ENCODE measurements at places on chromosomes 2 and 18.

DNA sequence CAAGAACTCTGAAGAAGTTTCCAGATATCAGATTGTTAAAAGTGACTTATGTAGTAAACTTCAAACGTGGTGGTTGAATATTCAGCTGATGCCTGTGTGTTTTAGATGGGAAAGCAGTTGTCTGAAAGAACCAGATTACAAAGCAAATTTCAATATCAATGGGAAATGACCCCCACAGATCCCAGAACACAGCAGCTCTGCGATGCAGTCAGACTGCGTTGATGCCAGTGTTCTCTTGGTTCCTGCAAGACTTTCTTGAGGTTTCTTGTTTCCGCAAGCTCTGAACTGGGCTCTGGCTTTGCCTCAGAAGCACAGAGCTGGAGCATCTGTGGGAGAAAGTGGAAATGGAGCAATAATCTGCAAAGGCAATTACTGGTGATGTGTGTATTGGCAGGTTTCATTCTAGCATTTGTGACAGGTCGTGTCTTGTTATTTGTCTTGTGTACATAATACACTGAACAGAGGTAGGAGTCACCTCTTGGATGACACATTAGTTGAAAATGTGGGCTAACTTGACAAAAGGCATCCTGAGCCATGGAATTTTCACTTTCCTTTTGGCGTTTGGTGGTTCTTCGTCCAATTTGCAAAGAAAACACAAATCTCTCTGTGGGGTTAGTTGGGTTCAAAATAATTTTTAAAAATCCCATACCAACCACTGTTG lies 10.8 kb upstream of the LYPD6B start:
- no peak for DNase-seq

- DNase-seq = peak; percentile 87
These were observed 179.8 kb downstream of the NEDD4L start for GRCh38 chr18:58223717-58224424.

DNA sequence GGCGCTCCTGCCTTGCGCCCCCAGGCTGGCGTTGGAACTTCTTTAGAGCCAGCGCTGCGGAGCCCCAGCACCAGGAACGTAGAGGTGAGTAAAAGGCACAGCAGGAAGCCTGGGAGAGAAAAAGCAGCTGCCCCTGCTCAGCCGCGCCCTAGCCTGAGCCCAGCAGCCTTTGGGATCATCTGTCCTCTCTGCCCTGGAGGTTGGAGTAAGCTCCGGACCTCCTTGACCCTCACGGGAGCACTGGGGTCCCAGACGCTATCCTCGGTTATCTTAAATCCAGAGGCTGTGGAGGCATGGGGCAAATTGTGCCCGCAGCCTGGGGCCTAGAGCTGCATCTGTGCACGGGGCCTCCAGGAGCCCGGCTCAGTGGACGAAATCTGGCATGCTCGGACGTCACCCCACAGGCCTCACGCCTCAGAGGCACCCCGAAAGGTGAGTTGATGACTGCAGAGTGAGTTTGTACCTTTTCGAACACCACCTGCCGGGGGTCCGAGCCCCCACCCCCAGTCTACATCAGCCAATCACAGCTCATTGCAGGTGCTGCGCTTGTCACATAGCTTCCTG lies 1.6 kb upstream of the SLC66A2 start:
- DNase-seq = no peak

DNA sequence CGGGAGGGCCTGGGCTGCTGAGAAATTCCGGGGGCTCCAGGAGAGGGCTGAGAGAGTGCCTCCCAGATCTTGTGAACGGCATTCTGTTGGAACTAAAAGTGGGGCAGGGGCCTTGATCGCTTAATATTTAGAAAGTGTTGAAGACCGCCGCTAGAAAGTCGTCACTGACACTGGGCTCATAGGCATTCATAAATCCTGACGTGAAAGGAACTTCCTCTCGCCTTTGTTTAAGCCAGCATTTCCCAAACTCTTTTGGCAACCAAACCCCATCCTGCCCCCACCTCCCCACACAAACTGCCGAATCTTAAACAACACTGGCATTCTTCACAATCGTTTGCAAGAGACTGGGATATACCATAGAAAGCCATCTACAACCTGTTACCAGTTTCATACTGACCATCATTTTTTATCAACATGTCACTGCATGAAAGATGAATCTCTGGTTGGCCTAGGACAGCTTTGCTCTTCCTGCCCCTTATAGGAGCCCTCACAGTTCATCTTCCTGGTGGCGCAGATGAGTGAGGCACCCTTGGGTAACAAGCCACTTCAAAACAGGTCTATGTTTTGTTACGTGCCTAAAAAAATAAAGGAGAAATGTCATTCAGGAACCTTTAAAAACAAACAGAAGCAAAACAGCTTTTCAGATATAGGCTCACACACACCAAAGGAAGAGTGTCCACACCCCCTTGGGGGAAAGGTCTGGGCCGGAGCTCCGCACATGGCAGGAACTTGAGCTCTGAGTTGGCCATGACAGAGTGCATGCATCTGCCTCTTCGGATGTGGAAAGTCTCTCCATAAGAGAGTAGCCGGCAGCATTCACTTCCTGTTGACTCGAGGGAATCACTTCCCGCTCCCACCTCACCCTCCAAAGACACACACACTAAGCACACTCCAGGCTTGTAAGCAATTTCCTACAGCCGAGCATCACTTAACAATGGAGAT lies 13.0 kb downstream of the MTERF4 start:
- DNase-seq = no peak

DNA sequence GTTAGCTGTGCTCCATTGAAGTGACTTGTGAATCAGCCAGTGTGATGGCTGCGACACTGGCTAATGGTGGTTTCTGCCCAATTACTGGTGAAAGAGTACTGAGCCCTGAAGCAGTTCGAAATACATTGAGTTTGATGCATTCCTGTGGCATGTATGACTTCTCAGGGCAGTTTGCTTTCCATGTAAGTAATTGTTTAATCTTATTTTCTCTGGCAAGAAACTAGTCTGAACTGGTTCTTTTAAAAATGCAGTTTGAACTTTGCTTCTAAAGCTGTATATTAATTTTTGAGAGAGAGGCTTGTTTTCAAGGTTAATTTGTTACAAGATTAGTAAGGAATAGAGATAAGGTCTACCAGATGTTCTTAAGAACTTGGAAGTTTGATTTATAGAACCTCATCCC lies 46.7 kb downstream of the GLS start:
- DNase-seq = no peak

GRCh38 chr2:29373870-29374269 lies 258.7 kb downstream of the CLIP4 start:
- DNase-seq = no peak

DNA sequence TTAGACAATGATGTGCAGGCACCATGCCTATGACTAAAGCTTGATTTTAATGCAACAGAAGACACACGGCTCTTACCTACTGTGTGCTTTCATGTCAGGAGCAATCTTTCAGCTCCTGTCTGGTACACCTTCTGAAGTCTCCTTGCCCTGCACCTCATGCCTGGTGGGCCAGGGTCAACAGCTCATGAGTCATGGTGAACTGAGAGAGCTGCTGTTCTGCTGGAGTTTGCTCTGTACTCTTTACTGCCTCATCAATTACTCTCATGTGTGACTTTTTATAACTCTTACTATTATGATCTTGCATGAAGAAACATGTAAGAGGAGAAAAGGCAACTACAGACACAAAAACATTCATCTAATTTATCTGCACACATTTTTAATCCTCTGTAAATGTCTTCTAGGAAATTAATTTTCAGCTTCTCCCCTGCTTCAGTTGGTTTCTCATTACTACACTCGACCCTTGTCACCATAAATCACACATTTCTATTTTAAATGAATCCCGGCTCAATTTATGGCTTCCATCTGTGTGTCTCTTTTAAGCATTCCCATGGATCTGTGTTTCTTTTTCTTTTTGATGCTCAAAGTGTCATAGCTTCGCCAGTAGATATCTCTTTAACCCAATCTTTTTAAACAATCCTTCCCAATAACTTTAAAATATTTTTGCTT lies 9.7 kb downstream of the SERPINB7 start:
- DNase-seq = no peak

GRCh38 chr2:104286841-104287240 lies 567.1 kb upstream of the POU3F3 start:
- no peak for DNase-seq

GRCh38 chr2:182291296-182291695 lies 135.5 kb downstream of the PDE1A start:
- DNase-seq = no peak

DNA sequence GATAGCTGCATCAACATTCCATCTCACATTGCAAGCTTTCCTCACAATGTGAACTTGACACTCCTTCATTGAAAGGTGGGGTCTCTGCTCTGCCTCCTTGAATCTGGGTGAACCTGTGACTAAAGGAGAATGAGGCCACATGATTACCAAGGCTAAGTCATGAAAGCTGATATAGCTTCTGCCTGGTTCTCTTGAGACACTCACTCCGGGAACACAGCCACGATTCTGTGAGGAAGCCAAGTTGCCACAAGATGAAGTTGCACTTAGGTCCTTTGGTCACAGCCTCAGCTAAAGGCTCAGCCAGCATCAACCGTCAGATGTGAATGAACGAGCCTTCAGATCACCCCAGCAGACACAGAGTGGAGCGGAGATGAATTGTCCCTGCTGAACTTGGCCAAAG lies 94.7 kb upstream of the FAM136A start:
- DNase-seq = no peak
